ENCODE measurements at places on chromosomes 16 and 17.

DNA sequence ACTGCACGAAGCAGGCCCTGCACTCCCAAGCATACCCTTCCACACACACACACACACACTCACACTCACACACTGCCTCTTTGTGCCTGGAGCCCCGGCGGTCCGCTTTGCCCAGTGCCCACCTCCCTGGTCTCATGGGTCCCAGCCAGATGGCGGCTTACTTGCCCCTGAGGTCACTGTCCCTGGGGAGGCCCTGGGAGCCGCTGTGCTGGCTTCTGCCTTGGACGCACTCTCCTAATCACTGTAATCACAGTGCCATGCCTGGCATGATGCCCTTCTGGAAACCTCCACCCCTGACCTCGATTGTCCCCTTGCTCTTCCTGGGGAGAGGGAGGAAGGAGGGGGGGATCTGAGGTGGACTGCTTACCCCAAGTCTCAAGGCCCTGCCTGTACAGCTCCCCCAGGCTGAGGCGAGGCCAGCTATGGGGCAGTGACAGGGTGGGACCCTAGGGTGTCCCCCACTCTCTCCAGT lies 36.0 kb downstream of the ARHGAP23 start:
- DNase-seq = peak; percentile 46

GRCh38 chr17:8673612-8674011 lies 43.1 kb upstream of the MYH10 start:
- no peak for DNase-seq

DNA sequence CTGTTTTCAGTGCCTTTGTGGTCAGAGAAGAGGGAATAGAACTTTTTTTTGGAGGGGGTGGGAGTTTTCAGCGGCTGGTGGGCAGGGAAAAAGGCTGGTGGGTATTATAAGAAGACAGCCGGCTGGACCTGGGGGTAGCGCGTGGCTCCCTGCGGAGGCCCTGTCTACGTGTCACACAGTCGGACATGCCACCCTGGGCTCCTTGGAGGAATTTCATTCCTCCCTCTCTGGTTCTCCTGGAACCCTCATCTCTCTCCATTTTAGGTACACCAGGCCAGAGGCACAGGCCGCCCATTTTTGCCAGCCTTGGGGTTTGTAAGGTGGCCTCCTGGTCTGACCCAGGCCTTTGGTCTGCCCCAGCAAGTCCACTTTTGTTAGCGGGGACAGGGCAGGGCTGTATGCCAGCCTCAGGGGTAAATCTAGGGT lies 908 bp downstream of the FKBP10 start:
- DNase-seq = no peak

DNA sequence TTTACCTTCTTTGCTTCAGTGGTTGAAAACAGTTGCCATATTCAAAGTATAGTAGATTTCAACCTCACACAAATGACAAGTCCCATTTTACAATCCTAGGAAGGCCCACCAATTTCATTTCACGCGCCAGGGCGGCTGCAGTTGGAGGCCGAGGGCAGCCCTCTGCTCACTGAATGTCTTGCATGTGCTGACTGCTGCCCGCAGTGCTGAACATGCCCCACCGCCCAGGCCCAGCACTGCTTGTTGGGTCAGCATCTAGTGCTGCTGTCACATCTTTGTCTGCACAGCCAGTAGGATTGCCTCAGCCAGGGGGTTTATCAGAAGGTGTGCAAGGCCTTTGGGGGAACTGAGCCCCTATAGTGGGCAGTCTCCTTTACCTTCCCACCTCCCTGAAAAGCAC lies 11.5 kb downstream of the SMCR8 start:
- DNase-seq = no peak

- DNase-seq = no peak
These were observed 441 bp downstream of the CMTM4 start for GRCh38 chr16:66695935-66696668.

DNA sequence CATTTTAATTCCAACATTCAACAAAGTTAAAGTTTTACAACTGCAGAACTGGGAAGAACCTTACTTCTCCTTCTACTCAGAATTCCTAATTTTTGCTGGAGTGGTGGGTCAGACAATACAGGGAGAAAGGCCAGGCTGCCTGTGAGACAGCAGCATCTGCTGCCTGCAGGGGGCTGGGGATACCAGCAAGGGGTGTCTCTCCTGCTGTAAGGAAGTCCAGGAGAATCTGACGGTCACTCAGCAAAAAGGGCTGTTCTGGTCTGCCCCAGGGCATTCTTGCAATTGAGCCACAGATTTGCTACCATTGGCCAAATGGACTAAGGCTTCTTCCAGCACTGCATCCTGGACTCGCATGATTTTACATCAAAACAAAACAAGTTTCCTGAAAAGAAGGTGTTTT lies 426.6 kb upstream of the CDH11 start:
- no peak for DNase-seq

DNA sequence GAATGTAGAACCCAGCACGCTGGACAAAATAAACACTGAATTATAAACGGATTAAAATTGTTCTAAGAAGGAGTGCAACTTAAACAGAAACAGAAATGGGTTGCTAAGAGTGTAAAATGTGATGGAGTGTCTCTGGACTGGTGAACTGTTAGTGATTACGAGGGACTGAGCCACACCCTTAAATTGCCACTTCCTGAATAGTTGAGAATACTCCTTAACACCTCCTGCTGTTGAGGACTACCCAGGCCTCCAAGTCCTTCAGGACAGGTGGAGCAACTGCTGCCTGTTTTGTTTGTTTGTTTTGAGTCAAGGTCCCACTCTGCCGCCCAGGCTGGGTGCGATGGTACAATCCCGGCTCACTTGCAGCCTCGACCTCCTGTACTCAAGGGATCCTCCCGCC lies 25.8 kb upstream of the IRF8 start:
- DNase-seq = no peak

DNA sequence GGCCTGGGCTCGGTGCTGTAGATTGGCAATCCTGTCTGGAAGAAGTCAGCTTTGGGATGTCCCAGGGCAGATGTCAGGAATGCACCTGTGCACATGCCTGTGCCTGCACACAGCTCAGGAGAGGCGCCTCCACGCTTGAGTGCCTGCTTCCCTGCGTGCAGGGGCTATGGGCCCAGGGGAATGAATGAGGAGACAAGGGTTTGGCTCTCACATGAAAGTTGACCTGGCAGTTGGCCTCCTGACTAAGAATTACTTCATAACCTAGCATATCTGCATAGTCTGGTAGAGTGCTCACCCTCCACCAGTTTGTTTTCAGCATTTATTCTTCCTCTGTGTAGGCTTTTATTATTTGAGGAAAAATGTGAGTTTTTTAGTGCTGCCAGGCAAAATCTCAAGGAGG lies 50.0 kb downstream of the PLD6 start:
- no peak for DNase-seq

GRCh38 chr17:29376667-29377270 lies 13.4 kb upstream of the TAOK1 start:
- DNase-seq = no peak

- DNase-seq = no peak
These were observed 625.1 kb downstream of the HS3ST4 start for GRCh38 chr16:26316683-26317464.

GRCh38 chr17:21061971-21062526 lies 19.2 kb upstream of the USP22 start:
- DNase-seq = no peak

DNA sequence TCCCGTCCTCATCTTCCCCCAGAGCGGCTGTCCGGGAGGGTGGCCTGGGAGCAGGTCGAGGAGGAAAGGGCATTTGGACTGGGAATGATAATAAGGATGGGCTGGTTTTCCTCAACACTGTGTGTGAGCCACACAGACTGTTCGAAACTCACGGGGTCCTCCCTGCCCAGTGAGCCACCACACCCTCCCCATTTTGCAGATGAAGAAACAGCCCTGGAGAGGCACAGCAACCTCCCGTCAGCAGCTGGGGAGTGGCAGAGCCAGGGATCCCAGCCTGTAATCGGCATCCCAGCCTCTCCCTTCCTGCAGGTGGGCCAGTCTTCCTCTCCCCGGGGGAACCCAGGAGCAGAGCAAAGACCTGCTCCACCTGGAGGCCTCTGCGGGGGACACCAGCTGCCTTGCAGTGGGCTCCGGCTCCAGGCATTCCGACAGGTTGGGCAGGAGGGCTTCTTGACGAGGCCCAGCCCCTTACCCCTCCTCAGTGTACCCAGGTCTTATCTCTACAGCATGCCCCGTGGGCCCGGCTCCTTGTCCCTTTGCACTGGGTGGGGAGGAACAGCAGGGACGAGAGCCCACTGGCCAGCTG lies 23.8 kb downstream of the ENGASE start:
- no peak for DNase-seq

DNA sequence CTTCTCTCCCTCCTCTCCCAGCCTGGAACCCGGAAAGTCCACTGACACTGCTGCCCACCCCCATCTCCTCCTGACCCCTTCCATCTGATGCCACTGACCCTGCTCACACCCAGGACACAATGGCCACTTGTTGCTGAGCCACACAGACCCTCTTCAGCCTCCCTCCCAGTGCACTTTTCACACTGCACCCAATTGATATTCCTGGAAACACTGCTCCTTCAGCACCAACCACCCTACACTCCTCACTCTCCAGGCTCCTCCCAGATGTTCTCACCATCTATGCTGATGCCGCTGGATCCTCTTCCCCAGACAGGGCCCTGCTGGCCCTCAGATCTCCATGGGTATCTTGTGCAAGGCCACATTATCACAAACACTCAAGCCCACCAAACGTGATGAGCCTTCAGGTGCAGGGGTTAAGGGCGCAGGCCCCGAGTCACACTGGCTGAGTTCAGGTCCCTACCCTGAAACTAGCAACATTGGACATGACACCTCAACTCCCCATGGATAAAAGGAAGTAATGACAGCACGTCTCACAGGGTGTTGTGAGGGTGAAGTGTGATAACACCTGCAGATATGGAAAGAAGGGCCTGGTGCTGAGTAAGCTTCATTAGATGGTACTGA lies 238.1 kb downstream of the ZNF423 start:
- DNase-seq = no peak

DNA sequence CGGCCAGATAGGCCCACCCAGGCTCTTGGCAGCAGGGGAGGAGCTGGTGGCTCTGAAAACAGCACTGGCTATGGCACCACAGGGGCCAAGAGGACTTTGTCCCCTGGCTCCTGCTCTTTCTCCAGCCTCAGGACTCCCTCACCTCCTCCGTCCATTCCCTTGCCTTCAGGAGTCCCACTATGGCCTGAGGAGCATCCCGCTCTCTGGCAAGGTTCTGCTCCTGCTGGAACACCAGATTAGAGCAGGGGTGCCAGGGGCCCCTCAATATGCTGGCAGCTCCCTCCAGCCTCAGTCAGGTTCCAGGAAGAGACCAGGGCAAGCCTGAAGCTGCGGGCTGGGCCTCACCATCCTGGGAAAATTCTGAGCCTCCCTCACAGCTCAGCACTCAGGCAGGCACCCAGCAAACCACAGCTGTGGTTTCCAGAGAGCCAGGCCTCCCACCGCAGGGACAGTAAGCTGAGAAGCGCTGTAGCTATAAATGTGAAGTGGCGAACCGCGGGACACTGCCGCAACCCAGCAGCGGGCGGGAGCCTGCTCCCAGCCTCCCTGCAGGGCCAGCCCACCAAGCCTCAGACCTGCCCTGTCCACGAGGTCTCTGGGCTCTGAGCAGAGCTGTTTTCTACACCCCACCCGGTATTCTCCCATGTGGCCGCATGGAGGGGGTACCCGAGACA lies 25.7 kb downstream of the C17orf100 start:
- DNase-seq = no peak

GRCh38 chr16:82720414-82720813 lies 93.6 kb downstream of the CDH13 start:
- DNase-seq = no peak

DNA sequence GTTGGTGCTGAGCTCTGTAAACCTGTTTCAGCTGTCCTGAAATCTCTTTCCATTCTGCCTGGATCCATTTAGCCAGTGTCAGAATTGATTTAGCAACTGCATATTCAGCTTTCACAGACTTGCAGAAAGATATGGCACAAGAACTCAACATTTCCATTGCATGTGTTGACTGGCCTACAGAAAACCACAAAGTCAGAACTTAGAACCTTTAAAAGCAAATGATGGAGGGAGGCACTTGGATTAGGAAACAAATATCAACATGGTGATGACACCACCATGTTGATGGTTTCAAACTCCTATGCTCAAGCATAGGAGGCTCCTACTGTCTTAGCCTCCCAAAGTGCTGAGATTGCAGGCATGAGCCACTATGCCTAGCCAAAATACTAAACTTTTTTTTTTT lies 52.3 kb upstream of the ARL6IP1 start:
- no peak for DNase-seq

DNA sequence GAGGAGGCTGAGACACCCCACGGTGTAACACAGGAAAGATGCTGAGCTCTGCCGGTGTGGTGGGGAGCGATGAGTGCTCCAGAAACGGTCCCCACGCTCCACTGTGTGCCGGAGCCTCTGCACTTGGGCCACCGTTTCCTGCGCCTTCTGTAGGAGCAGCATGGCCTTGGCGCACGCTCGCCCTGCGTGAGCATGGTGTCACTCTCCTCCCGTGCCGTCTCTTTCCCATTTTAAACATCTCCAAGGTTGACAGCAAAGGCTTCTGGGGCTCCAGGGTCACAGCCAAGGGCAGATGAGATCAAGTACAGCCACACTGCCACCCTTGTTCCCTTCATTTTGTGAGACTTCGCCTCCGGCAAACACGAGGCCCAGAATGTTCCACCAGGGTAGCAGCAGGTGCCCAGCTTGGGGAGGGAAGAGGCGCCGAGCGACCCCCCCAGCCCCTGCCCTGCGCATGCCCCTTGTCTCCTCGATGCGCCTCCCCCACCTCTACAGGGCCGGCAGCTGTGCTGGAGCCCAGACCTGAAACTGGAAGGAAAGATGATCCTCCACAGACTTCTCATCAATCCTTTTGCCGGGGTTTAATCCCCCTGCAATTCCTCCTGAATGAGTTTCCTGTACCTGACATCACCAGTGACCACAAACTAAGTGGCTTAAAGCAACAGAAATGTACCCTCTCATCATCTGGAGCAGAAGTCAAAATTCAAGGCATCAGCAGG lies 19.9 kb upstream of the OSGIN1 start:
- DNase-seq = no peak

- no peak for DNase-seq
These were observed 42.0 kb downstream of the TBX21 start for GRCh38 chr17:47774987-47775580.

DNA sequence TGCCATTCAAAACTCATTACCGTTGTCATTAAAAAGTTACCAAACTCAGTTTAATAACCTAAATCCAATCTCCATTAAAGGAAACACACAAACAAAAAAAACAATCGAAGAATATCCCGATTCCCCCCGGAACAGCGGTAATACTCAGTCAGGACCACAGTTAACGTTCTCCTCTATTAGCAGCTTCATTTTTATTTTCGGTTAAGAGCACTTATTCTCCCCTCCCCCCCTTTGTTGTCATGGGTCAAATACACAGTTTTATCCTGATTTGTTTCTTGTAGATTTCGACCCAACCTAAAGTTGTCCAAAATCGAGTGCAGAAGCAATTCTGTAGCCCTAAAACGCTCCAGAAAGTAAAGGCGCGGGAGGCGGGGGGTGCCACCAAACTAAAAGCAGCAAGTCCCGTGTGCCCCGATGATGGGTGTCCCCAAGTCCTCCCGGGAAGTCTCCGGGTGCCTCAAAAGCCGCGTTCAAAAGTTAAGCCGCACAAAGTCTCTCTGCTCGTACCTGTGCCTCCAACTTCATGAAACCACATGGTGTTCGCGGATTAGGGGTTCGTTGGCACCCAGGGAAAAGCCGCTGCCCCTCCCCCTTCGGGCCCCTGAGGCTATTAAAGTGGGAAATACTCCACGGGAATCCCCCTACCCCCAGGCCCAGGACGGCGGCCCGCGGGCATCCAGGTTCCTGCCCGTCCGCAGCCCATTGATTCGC lies 996 bp downstream of the SUMO2 start:
- no peak for DNase-seq

Measured in GOT3 (cell line).